ENCODE measurements at places on chromosomes 7 and 10.

- no peak for DNase-seq
Observed at GRCh38 chr10:98431016-98431415, 15.7 kb downstream of the HPS1 start.

- no peak for DNase-seq
Observed at GRCh38 chr7:919924-920341, 34.5 kb downstream of the ADAP1 start.

DNA sequence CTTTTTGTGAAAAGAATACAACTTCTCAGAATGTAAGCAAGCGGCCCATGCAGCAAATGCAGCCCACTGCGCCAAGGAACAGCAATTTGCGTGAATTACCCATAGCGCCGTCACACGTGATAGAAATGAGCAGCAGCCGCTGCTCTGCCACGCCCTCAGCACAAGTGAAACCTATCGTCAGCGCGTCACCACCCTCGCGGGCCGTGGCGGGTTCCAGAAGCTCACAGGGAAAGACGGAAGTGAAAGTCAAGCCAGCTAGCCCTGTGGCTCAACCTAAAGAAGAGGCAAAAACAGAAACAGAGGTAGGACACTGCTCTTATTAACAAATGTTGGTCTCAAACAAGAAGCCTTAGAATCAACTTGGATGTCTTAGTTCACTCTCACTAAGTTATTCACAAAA is 70.5 kb downstream of the SHH start:
- DNase-seq, result no peak

GRCh38 chr10:91759581-91759986 is 38.6 kb upstream of the TNKS2 start:
- DNase-seq, result no peak

- no peak for DNase-seq
Observed at GRCh38 chr7:66769833-66770512, 29.4 kb downstream of the RABGEF1 start.

- no peak for DNase-seq
Observed at GRCh38 chr10:9301554-9301953, 1247.1 kb downstream of the GATA3 start.

GRCh38 chr7:101466871-101467270 is 104.2 kb downstream of the COL26A1 start:
- DNase-seq, result no peak

DNA sequence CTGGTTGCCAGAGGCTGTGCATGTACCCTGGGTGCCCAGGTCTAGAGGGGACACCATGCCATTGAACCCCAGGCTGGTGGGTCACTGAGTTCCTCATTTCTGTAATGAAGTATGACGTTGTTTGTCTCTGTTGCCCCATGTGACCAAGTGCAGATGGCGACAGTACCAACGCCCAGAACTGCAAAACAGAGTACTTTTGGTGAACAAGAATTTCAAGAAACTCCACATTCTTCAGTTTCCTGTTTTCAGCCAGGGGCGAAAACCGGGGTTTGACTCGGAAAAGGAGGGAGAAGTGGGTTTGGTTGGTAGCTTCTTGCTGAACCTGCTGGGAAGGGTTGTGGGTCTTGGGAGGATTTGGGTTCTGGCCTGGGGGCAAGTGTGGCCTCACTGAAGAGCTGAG is 18.2 kb downstream of the CYP17A1 start:
- DNase-seq, result no peak

- peak; percentile 66 for DNase-seq
Observed at GRCh38 chr10:100997360-100998182, 2.0 kb upstream of the LZTS2 start.

DNA sequence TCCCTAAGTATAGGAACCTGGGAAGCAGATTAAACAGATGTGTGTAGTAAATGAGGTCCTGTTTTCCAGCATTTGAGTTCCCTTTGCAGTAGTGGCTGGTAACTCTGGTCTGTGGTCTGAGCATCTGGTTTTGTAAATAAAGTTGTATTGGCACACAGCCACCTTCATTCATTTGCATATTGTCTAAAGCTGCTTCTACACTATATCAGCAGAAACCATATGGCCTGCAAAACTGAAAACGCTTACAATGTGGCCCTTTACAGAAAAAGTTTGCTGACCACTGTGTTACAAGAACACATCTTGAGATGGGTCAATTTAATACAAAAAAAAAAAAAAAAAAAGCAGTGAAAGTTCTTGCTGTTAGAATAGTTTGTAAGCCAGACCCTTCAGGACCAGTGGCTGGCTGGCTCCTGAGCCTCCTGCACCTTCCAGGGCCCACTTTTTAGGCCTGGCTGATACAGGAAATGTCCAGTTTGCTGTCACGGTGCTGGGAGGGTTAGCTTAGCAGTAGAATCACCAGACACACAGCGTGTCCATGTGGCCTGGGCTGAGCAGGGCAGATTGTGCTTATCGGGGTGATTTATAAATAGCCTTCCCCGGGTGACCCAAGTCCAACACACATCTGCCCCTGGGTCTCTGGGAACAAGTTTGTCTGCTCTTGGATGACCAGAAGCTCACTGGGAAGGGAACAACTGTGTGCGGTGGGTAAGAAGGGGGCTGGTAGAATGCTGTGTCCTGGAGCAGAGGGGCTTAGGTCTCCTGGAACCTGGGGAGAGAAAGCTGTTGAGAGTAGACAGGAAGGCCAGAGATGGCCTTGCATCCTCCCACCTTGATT is 1.4 kb downstream of the C10orf71 start:
- DNase-seq, result no peak

DNA sequence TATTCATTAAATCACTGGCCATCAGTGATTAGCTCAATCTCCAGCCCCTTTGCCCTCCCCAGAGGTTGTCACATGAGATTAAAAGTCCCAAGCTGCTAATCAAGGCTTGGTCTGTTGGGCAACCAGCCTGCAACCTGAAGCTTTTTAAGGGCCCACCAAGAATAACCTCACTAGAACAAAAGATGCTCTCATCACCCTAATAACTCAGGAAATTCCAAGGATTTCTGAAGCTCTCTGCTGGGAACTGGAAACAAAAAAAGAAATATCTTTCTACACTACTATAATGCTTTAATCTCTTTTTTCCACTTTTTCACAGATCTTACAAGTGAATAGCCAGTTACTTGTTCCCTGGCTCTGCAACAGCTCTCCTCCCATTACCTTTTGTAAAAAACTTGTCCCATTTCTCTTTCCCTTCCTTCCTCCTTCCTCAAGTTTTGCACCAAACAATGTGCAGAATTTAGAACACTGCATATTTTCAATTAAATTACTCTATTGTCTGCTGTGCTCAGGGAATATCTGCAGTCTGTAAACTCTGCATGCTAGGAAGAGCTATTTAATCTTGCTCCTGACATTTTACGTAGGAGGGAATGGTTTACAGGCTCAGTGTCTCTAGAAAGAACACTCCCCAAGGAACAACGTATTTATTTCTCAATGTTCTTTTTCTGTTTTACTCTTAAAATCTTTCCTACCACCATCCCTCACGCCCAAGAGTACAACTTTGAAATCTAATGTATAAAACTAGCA is 169.1 kb downstream of the IMMP2L start:
- DNase-seq, result no peak

DNA sequence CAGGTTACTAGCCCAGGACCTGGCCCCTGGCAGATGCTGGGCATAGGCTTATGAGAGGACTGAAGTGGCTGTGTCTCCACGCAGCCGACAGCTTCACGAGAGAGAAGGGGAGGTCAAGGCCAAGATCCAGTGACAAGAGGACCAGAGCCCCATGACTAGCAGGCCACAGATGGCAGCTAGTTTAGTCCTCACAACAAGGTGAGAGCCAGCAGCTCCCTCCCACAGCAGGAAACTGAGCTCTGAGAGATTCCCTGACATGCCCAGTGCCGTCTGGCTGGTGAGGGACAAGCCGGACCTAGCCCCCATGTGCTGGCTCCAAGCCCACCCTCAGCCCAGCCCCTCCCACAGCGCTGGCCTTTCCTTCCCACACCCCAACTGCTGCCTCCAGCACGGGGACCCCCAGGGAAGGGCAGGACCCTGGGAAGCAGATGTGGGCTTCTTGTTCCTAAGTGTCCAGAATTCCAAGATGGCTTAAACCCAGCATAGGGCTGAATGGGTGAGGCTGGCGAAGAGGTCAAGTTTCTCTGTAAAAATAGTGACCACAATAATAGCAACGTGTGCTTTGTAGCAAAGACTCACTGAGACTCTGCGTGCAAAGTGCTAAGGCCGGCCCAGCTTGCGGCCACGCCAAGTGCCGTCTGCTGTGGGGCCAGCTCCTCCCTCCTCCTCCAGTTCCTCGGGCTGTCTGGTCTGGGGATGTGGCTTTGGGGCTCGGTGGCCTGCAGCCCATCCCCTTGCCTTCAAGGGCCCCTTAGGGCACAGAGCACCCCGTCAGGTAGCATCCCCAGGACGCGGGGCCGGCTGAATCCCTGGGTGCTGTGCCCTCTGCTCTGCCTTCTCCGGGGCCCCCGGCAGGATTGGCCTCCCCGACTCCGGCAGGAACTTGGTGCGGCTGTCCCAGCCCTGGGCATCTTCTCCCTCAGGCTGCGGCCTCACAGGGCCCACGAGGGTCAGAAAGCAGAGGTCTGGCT is 7.8 kb upstream of the FAM20C start:
- no peak for DNase-seq

- no peak for DNase-seq
Observed at GRCh38 chr10:125060482-125060825, 99.9 kb downstream of the CTBP2 start.

DNA sequence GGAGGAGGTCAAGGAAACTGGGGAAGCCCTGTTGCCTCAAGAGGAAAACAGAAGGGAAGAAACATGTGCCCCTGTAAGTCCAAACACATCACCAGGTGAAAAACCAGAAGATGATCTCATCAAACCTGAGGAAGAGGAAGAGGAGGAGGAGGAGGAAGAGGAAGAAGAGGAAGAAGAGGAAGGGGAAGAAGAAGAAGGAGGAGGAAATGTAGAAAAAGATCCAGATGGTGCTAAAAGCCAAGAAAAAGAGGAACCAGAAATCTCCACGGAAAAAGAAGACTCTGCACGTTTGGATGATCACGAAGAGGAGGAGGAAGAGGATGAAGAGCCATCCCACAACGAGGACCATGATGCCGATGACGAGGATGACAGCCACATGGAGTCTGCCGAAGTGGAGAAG is 82.7 kb upstream of the SAMD8 start:
- no peak for DNase-seq

- DNase-seq, result no peak
Observed at GRCh38 chr10:77795426-77796055, 131.0 kb downstream of the DLG5 start.

- DNase-seq, result no peak
Observed at GRCh38 chr7:105285118-105285874, 103.4 kb downstream of the SRPK2 start.

GRCh38 chr7:139852482-139852845 is 23.4 kb downstream of the TBXAS1 start:
- DNase-seq, result no peak

DNA sequence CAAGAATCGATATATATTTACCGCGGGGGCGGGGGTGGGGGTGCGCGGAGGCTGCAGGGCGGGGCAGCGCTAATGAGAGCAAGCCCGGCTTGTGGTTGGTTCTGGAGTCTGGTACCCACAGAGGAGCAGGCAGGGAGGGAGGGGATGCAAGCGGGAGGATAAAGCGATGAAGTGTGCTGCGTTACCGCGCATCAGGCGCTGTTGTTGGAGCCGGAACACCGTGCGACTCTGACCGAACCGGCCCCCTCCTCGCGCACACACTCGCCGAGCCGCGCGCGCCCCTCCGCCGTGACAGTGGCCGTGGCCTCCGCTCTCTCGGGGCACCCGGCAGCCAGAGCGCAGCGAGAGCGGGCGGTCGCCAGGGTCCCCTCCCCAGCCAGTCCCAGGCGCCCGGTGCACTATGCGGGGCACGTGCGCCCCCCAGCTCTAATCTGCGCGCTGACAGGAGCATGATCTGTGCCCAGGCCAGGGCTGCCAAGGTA is at the start of gene HECW1:
Gene HECW1, plus strand, starts transcription at position 189 of the 482 bp plus-strand sequence. CDS start 131,259 bp downstream, outside the sequence.
- no peak for DNase-seq

DNA sequence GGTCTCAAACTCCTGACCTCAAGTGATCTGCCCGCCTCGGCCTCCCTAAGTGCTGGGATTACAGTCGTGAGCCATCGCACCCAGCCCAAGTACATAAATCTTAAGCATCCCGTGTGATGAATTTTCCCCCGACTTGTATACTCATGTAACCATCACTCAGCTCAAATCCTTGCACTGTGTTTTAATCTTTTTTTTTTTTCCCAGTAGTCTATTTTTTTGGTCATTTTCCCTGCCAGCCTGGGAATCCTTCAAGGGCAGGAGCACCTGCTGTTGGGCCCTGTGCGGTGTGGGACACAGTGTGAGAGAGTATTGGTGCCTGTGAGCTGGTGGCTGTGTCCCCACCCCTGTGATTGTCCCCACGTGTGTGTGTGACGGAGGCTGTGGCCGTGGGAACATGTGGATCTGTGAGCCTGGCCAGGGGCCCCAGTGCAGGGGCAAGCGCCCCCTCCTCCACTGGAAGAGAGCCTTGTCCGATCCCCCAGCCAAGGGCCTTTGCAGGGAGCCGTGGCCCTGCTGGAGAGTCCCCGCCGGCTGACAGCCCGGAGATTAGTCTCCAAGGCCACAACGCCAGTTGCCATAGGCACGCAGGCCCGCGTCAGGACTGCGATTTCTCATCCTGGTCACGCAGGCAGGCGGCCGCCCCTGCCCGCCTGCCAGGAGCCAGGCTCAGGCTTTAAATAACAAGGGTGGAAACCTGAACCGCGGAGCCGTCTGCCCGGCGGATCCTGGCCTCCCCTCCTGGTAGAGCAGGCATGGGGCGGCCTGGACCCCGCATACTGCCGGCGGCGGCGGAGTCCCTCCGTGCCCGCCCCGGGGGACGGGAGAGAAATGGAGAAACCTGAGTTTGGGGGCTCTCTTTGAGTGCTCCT is 26.5 kb downstream of the GTF2IRD1 start:
- DNase-seq, result no peak

- DNase-seq, result no peak
Observed at GRCh38 chr7:132436121-132436520, 140.1 kb downstream of the PLXNA4 start.

GRCh38 chr10:121710207-121710606 is 112.0 kb upstream of the FGFR2 start:
- no peak for DNase-seq

DNA sequence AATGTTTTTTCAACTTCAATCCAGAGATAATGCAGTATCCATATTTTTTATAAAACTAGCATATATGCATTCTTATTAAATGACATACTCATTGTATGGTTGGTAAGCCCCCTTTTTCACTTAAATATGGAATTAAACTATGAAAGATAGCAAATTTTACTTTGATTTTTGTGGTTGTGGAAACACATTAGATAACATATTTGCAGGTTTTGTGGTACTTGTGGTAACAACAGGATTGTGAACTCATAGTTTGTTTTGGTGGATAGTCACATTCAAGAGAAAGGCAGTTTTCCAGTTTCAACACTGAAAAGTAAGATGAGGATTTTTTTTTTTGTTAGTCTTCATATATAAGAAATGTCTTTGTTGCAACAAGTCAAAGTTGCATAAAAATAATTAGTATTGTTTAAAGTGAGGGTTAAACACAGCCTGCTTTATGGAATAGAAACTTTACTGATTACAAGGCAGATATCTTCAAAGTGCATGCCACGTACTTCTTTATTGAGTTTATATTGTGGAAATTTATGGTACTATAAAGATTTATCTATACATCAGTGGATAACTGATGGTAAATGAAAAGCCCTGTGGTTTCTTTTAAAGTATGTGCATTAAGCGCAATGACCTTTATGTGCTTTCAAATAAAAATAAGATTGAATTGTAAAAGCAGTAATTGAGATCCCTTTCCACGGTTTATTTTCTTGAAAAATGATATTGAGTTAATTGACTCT is 39.7 kb upstream of the SEMA3D start:
- no peak for DNase-seq

GRCh38 chr10:96287392-96288105 is 16.2 kb upstream of the BLNK start:
- DNase-seq, result no peak

GRCh38 chr7:84226759-84227158 is 32.2 kb upstream of the SEMA3A start:
- DNase-seq, result no peak
